Thymus (tissue), 14 donors: ENCODE measurements at places on chromosomes 6 and 20. TPM values are rescaled to one million over a fixed set of nuclear protein-coding genes. Genes with fewer than 3 reads are reported as not detected.

The IL20RA gene
- polyA plus RNA-seq, result 3.4 TPM

The MUCL3 gene
- 0.02 TPM for polyA plus RNA-seq

The ZNF334 gene
- polyA plus RNA-seq, result 9.3 TPM

The CTAGE9 gene
- polyA plus RNA-seq, result 0.02 TPM

The KHDC3L gene
- 0.68 TPM for polyA plus RNA-seq

The RAB5IF gene
- polyA plus RNA-seq, result 103 TPM
